Activated CD8-positive, alpha-beta memory T cell treated with anti-CD3 and anti-CD28 coated beads, Interleukin-2, amount 50 U/mL, for 4 hours (primary cell): ENCODE measurements at places on chromosomes 1 and 21.

- no peak for DNase-seq
Measured at GRCh38 chr1:233394860-233395717, 67.6 kb downstream of the MAP3K21 start.

DNA sequence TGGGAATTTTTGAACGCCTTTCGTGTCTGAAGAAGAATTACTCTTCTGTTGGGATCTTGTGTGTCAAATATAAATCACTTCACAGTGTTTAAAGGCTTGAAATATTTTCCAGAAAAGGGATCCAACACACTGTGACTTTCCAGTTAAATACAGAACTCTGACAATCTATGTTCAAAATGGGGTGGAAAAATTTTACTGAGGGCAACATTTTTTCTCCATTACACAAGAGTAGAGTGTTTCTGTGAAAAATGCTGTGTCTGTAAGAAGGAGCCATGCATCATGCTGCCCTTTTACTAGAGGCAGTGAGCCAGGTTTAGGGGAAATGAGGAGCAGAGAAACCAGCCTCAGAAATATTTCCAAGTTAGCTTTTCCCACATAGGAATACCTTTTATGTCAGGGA lies 86.5 kb downstream of the VPS13D start:
- DNase-seq: no peak

DNA sequence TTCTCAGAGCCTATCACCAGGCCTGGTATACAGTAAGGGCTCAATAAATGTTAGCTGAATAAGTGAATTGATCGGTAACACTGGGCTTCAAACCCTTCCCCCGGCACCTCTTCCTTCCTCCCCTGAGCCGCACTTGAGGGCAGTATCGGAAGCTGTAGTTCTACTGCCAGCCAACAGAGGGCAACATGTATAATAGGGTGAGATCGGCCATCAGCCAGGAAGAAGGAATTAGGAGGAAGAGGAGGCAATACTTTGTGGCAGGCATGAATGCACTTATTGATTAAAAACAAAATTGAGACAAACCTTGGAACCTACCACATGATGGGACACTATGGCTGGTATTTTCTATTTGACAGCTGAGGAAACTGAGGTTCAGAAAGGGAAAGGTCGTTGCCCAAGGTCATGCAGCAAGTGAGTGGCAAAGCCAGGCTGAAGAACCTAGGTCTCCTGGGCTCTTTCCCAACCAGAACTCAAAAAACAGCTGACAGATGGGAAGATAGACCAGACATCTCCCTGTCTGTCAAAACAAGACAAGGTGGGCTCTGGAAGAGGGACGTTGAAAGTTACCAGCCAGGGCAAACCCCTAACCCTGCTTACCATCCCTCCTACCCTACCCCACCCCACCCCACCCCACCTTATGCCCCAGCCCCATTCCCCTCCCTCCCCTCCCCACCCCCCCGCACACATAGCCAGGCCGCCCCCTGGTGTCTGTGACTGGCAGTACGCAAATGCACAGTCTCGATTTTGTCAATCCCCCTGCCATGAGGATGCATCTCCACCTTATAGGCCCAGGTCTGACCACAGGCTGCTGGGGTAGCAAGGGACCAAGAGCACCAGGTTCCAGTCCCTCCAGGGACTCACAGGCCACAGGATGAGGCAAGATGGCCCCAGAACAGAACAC lies 107.3 kb upstream of the RUNX3 start:
- peak; percentile 65 for DNase-seq

- DNase-seq: no peak
Measured at GRCh38 chr1:232009741-232010140, 383.2 kb downstream of the DISC1 start.

DNA sequence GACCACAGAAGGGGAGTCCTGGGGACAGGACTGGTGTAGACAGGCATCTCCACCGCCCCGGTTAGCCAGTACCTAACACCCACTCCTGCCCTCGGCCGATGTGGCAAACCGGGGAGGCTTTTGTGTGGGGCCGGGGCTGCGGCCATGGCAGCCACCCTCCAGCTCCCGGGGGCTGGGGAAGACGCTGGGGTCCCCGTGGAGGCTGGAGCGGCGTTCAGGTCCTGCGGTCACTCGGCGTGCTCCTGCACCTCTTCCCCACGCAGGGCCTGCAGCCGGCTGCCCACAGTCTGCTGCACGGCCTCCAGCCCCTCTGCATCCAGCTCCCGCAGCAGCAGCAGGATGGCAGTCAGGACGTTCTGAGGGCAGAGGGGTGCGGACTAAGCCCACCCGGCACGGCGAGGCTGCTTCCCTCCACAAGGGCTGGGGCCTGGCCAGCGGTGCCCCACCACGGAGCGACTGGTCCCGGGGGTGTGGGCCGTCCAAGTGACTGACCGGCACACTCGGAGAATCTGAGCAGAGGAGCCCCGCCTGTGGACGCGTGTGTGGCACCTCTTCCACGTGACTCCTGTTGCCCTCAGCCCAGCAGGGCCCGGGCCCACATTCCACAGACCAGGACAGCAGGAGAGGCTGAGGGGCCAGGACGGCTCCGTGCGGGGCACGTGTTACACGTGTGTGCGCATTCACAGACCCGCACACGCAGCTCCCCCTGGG lies 9.1 kb downstream of the CFAP410 start:
- no peak for DNase-seq

- no peak for DNase-seq
Measured at GRCh38 chr1:108657356-108658080, 3.4 kb downstream of the HENMT1 start.

GRCh38 chr1:87122243-87122642 lies 206.4 kb upstream of the LMO4 start:
- no peak for DNase-seq

DNA sequence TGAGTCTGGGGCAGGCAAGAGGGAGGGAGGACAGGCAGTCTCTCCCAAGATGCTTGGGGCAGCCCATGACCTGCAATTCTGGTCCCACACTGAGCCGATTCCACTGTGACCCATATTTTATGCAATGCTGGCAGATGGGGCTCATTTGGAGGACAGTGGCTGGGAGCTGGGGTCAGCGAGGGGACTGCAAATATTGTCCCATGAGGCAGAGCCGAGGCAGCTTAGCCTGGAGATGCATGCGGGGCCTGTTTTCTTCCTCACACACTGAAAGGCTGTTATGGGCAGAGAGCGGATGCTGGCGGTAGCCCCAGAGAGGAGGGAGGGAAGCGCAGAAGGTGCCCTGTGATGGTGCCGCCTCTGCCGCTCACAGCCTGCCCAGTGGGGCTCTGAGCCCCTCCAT lies 128.5 kb upstream of the POU3F1 start:
- DNase-seq: no peak

DNA sequence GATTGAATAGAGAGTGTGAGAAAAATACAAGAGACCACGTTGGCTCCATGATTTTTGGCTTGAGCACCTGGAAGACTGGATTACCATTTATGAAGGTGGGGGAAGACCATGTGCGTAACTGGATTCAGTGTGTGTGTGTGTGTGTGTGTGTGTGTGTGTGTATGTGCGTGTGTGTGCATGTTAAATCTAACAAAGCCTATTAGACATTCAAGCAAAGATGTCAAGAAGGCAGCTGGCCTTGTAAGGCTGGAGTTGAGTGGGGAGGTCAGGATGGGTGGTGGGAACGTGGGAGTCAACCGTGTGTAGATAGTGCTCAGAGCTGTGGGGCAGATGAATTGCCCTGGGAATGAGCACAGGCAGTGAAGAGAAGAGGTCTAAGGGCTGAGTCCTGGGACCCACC lies 293.8 kb upstream of the POU3F1 start:
- no peak for DNase-seq

DNA sequence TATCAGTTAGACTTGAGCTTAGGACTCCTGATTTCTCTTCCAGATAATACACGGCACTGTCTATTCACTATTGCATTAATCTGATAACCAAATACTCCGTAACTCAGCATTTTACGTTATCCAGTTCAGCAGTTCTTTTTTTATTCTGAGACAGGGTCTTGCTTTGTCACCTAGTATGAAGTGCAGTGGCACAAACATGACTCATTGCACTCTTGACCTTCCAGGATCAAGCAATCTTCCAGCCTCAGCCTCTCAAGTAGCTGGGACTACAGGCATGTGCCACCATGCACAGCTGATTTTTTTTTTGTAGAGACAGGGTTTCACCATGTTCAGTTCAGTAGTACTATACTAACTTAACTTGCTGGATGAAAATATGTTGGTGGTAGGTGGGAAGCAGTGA lies 156.4 kb downstream of the PATJ start:
- no peak for DNase-seq

DNA sequence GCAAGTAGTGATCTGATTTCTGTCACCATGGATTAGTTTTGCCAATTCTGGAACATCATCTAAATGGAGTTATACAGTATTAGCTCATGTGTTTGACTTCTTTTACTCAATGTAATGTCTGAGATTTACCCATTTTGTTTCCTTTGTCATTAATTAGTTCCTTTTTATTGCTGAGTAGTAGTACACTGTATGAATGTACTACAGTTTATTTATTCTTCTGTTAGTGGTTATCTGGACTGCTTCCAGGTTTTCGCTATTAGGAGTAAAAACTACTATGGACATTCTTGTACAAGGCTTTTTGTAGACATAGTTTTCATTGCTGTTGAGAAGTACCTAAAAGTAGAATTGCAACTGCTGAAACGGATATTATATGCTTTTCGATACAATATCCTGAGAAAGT lies 14.1 kb downstream of the SUCO start:
- DNase-seq: no peak

DNA sequence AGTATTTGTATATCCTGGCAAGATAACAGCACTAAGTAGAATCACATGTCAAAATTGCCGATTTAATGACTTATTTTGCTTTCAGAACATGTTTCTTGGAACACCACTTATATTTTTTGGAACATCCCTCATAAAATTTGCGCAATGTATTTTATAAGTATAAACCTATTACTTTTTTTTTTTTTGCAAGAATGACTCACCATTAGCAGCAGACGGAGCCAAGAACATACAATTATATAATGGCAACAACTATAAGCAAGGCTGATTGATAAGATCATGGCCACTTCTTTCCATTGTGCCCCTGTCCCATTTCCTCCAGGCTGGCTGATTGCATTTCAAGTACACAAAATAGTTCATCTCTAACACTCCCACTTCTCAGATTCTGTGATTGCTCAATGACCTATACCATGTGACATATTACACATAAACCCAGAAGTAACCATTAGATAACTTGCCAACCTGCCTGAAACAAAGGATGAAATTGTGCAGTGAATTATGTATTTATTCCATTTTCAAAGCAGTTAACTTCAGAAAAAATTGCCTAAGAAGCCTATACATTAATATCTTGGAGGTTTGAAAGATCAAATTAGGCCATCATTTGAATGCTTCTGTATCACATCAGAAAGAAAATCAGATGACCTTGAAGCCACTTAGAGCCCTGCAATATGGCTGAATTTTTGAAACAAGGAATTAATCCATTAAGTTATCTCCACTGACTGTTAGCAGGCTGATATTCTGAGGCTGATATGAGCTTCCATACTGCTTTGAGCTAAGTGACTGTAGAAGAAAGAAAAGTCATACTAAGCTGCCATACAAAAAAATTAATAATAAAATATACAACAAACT lies 77.8 kb upstream of the PRMT6 start:
- no peak for DNase-seq

GRCh38 chr1:183840140-183840539 lies 35.2 kb downstream of the RGL1 start:
- DNase-seq: no peak

DNA sequence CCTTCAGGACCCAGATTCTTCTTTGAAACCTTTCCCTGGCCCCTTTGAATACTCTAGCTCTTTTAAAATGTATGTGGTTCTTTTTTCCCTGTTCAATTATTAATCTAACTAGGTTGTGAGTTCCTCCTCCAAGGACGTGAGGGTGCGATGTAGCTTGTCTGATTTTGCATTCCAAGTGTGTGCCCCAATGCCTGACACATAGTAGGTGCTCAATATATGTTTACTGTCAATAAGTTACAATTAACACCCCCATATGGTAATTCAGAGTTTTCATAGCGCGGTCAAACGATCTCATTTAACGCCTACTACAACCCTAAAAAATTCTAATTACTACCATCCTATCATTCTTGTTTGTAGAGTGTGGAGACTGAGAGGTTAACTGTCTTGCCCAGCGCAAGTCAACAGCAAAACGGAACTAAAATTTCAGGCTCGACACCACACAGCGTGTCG lies 482 bp upstream of the MTR start:
- no peak for DNase-seq

DNA sequence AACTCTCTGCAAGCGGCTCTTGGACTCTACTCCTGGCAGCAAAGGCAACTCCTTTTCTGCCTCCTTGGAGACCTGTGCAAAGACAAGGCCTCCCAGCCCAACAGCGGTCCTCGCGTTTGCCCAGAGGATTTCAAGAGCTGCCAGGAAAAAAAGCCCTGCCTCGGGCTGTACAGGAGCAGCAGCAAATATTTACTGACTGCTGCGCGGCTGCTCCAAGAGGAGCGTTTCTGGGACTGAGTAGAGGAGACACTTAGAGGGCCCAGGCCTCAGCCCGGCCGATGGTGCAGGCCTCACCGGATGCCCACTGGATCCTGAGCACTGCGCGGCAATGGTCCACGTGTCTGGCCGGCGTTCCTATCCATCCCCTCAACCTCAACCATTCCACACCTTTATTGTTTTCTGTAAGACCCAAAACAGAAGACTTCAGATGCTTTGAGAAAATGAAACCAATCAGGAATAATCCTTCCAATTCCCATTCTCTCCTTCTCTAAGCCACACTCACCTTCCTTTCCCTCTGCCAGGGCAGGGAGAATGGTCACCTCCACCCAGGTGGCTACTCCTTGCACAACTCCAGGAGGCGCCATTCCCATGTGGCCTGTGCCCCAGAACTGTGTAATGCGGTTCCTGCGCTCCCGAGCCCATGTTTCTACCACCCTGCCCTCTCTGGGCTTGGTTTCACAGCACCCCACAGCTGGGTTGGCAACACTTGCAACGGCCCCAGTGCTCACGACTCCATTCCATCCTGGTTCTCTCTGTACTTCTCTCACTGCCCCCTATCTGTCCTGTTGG lies 215.8 kb downstream of the TRABD2B start:
- no peak for DNase-seq

DNA sequence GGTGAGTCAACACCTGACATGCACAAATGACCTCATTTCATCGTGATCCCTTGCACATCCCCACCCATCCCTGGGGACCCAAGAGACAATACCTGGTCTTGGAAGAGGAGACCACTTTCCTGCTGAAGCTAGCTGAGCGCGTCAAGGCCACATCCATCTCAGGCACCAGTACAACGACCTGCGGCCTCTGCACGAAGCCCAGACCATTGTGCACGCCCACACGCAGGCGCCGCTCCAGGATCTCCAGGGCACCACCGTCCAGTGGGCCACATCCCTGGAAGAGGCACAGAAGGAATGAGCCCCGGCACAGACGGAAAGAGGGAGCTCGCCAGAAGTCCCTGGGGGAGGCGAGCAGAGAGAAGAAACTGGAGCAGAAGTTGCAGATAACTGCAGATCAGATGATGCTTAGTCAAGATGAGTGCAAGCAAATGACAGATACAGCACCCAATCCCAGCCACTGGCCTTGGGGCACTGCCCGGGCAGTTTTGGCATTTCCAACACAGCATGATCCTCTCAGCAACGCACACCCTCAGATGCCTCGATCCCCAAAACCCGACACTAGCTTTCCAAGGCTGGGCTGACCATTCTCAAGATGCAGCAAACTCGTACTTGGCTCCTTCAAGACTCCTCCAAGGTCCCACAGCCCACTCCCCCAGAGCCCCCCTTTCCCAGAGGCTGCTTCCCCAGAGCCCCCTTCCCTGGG lies 44.1 kb downstream of the NPHP4 start:
- DNase-seq: no peak

- no peak for DNase-seq
Measured at GRCh38 chr21:31335957-31336738, 7.9 kb downstream of the TIAM1 start.
